ENCODE measurements at places on chromosomes 2 and 18.

- H3K27me3 ChIP-seq, result no peaks in the 10 kb centered on the region
- DNase-seq, result no peak
- H3K36me3 ChIP-seq, result no peaks in the 10 kb centered on the region
- no peak within 1 kb of the TSS for H3K4me3 ChIP-seq
- H3K27ac ChIP-seq, result no peak within 1 kb of the TSS
Measured at GRCh38 chr2:69961496-69961895, at the start of gene ASPRV1. Gene ASPRV1 (minus strand): TSS chr2:69961631. CDS start chr2:69961436, 195 bp downstream.

GRCh38 chr2:128557831-128558241 lies 239.2 kb upstream of the HS6ST1 start:
- H3K36me3 ChIP-seq, result no peaks in the 10 kb centered on the region
- no peaks in the 10 kb centered on the region for H3K4me1 ChIP-seq
- DNase-seq, result no peak
- H3K27ac ChIP-seq, result no peak overlapping the region
- H3K4me3 ChIP-seq, result no peak overlapping the region
- H3K27me3 ChIP-seq, result no peaks in the 10 kb centered on the region

DNA sequence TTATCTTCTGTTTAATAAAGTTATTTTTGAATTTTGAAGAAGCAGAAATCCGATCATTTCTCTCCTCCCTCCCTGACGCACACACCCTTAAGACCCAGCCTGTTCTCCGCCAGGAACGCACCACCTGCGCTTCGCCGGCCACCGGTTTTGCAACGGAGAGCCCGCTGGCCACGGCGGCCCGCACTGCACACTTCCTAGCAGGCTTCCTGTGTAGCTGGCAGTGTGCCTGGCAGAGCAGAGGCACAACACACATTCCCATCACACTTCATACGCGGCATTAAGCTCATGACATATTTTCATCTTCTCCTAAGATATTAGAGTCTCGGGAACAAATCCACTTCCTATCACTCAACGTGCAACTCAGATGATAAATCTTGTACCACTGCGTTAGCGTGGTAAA lies 148.0 kb downstream of the HDAC4 start:
- DNase-seq, result no peak
- peaks cover 75% of the 10 kb centered on the region for H3K4me1 ChIP-seq
- H3K27ac ChIP-seq, result no peak overlapping the region
- peak overlapping the region; percentile 64 for H3K4me3 ChIP-seq

DNA sequence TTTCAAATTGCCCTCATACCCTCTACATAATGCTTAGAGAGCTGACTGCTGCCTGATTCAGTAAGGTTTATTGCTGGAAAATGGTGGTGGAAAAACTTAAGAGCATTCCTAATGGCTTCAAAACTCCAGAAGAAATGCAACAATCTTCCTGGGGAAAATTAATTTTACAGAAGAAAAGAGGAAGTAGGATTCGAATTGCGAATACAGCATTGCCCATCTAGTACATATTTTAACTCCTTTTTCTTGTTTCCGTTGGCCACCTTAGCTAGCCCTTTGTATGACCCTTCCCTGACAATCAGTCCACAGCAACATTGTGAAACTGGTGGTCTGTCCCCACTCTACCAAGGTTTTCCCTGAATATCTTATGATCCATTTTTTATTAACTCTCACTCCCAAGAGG lies 224.7 kb downstream of the MTX2 start:
- H3K4me3 ChIP-seq, result no peak overlapping the region
- no peaks in the 10 kb centered on the region for H3K36me3 ChIP-seq
- H3K27me3 ChIP-seq, result peaks cover 20% of the 10 kb centered on the region

DNA sequence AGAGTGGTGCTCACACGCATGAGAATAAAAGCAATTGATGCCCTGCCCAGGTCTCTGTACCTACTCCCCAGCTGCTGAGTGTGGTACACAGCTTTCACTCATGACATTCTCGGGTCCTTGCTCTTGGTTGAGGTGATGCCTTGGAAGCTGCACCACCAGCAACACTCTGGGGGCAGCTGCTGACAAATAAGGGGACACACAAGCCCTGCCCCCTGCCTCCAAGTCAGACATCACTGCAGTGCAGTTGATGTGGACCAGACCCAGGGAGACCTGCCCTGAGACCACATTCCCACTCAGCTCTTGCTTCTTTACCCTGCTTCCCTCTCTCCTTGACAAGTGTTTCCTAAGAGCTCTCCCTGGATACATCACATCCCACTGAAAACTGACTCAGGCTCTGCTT lies 225.6 kb downstream of the ZBTB7C start:
- DNase-seq, result no peak
- no peaks in the 10 kb centered on the region for H3K4me1 ChIP-seq
- no peaks in the 10 kb centered on the region for H3K36me3 ChIP-seq

- H3K27me3 ChIP-seq, result peaks cover 10% of the 10 kb centered on the region
- H3K4me1 ChIP-seq, result peaks cover 17% of the 10 kb centered on the region
- H3K4me3 ChIP-seq, result no peak overlapping the region
- H3K36me3 ChIP-seq, result no peaks in the 10 kb centered on the region
- H3K27ac ChIP-seq, result no peak overlapping the region
Measured at GRCh38 chr2:201860636-201861066, 54.3 kb downstream of the CDK15 start.

DNA sequence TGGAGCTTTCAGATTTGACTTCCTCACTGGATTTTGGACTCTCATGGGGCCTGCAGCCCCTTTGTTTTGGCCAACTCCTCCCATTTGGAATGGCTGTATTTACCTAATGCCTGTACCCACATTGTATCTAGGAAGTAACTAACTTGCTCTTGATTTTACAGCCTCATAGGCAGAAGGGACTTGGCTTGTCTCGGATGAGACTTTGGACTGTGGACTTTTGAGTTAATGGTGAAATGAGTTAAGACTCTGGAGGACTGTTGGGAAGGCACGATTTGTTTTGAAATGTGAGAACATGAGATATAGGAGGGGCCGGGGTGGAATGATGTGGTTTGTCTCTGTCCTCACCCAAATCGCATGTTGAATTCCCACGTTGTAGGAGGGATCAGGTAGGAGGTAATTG lies 233.4 kb upstream of the GALNT5 start:
- H3K4me3 ChIP-seq, result no peak overlapping the region
- no peaks in the 10 kb centered on the region for H3K4me1 ChIP-seq
- DNase-seq, result no peak
- H3K36me3 ChIP-seq, result no peaks in the 10 kb centered on the region
- H3K27ac ChIP-seq, result no peak overlapping the region
- peaks cover 5% of the 10 kb centered on the region for H3K27me3 ChIP-seq

GRCh38 chr2:106798826-106799552 lies 87.0 kb downstream of the ST6GAL2 start:
- no peaks in the 10 kb centered on the region for H3K36me3 ChIP-seq
- H3K4me1 ChIP-seq, result no peaks in the 10 kb centered on the region
- no peak for DNase-seq
- no peak overlapping the region for H3K4me3 ChIP-seq

- H3K27ac ChIP-seq, result peak overlapping the region; percentile 20
- H3K4me3 ChIP-seq, result no peak overlapping the region
- H3K36me3 ChIP-seq, result no peaks in the 10 kb centered on the region
- no peak for DNase-seq
Measured at GRCh38 chr2:11022064-11022463, 110.3 kb downstream of the KCNF1 start.

DNA sequence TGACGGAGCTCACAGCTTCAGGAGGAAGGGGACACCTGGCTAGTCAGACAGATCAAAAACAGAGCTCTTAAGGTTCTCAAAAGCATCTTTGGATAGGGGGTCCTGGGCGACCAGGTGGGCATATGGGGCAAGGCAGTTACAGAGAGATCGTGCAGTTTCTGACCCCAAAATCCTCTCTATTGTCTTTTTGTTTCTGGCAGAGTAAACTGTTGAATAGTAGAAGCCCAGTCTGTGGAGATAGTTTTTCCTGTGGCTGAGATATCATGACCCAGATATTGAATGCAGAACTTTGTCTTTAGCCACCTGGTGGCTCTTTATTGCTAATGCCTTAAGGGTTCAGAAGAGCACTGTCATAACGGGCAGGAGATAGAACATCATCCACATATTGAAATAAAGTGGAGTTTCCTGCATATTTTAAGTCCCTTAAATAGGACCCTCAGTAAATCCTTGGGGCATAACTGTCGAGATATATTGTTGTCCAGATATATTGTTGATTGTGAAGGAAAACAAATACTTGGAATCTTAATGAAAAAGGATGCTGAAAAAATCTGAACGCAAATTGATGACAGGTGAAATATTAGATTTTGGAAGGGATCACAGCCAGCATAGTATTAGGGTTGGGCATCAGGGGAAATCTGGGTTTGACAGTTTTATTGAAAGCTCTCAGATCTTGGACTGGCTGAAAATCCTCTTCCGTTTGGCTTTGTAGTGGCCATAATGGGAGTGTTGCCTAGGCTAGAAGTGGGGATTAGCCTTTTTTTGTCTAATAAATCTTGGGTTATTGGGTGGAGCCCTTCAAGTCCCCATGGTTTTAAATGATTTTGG lies 14.1 kb upstream of the ZDBF2 start:
- peaks cover 64% of the 10 kb centered on the region for H3K27me3 ChIP-seq
- H3K4me1 ChIP-seq, result peaks cover 8% of the 10 kb centered on the region
- H3K36me3 ChIP-seq, result no peaks in the 10 kb centered on the region
- H3K4me3 ChIP-seq, result no peak overlapping the region
- no peak for DNase-seq

DNA sequence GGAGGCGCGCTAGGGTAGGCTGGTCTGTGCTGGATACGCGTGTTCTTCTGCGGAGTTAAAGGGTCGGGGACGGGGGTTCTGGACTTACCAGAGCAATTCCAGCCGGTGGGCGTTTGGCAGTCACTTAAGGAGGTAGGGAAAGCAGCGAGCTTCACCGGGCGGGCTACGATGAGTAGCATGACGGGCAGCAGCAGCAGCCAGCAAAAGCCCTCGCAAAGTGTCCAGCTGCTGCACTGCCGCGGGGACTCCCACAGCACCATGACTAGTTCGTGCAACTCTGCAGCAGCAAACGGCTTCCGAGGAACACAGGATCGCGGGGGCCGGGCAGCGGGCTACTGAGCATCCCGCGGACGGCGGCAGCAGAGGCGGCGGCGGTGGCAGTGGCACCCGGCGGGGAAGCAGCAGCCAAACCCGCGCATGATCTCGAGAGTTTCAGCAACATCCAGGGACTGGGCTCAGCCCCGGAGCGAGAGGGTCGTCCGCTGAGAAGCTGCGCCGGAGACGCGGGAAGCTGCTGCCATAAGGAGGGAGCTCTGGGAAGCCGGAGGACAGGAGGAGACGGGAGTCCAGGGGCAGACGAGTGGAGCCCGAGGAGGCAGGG lies 368 bp downstream of the TMEFF2 start:
- H3K4me3 ChIP-seq, result peak overlapping the region; percentile 74
- H3K36me3 ChIP-seq, result no peaks in the 10 kb centered on the region
- peaks cover 56% of the 10 kb centered on the region for H3K27me3 ChIP-seq
- peaks cover 26% of the 10 kb centered on the region for H3K4me1 ChIP-seq
- DNase-seq, result peak; percentile 25

- H3K4me3 ChIP-seq, result no peak overlapping the region
- H3K27ac ChIP-seq, result no peak overlapping the region
Measured at GRCh38 chr18:56139372-56139771, 499.0 kb downstream of the TXNL1 start.

All from activated naive CD4-positive, alpha-beta T cell treated with anti-CD3 and anti-CD28 coated beads for 36 hours (primary cell).